ENCODE measurements at places on chromosomes 2 and 18.

DNA sequence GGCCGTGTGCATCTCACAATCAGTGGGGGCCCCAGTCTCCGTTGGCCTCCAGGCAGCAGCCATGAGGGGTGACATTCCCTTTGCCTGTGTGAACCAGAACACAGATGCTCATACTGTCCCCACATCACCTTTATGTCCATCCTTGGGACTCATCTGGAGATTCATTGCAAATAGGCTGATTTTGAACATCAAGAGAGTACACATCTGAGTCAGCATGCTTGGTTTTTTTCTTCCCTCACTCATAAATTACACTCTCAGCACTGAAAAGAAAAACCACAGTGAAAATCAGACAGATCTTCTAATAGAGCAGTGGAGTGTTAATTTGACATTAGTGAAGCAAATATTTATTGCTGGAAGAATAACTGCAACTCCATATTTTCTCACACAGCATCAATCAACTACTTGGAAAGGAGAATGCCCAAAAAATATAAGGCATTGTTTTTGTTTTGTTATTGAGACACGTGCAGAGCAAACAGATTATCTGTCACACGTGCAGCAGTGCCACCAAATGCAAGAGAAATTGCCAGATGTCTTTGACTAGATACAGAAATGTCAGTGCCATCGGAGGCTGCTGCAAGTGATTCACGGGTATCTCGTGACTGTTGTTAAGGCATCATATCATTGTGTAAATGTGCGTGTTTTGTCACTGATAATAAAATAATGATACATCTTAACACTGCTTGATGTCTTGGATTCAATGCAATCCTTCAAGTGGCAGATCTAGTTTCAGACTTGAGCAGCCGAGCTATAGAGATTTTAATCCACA, 10.9 kb downstream of the APCDD1 start:
- DNase-seq: peak; percentile 32

- DNase-seq: no peak
These were observed 206.4 kb downstream of the DLGAP1 start for GRCh38 chr18:4248686-4249085.

GRCh38 chr2:147382322-147382948, 462.4 kb upstream of the ACVR2A start:
- no peak for DNase-seq

- no peak for DNase-seq
These were observed 302.4 kb downstream of the STK39 start for GRCh38 chr2:167944825-167945659.

DNA sequence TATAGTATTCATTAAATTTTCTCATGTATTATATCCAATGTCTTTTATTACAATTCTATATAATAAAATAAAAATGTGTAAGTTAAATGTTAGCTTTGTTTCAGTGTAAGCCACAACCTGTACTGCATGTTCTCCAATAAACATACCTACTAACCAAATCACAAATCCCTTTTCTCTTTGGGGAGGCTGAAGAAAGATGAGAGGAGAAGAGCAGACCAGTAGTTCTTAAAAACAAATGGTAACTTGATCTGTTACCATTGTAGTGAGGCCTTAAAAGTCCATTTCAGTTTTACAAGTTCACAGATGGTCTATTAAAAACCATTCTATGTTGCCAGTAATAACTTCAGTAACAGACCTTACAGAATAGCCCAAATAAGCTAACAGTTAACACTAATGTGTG, 100.5 kb downstream of the SOS1 start:
- no peak for DNase-seq

DNA sequence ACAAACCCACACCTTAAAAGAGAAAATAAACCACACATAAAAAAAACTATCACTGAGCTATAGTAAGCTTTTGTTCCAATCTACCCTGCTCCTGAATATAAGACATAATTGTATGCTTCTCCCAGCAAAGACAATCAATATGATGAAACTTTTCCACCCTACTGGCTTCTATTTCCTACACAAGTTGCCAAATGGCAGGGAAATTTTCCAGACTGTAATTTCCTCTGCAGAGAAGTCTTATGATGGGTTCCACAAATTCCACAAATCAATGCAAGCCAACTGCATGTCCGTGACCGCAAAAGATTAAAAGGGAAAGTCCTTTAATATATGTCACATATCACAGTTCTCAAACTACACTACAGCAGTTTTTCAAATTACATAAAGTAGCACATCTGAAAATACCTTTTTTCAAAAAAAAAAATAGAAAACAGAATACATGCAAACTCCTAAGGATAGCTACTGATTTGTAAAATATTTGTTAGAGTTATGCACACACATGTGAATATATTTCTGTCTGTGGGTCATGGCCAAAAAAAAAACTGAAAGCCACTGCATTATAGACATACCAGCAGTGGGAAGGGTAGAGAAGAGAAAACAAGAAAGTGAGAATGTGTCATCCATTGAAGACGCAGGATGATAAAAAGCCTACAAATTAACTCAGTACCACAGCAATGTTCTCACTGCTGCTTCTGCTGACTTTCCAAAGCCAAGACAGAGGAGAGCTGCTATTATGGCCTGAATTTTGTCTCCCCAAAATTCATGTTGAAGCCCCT, 61.4 kb downstream of the RPL31 start:
- no peak for DNase-seq

DNA sequence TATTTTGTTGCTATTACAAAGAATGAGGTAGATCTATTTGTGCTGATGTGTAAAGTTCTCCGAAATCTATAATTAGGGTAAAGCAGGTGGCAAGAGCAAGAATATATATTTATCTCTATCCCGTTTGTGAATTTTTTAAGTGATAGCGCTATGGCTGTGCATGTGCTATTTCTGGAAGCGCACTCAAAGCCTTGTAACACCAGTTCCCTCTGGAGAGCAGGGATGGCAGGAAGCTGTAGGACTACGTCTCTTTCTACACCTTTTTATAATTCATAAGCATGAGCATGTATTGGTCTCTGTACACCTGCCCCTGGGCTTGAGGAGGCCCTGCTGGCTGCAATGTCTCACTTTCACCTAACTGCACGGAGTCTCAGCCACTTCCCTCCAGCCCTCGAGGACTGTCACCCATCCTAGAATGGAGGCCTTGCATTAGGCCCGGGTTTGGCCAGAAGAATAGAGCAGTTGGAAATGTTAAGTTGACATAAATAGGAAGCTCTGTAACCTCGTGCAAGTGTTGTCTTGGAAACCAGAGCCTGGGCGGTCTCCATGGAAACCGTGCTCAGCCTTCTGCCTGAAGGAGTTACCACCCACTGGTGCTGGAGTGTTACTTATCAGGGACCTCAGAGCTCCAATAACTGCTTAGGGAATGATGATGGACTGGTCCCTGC, 20.9 kb downstream of the ITM2C start:
- DNase-seq: peak; percentile 12

All from erythroblast (primary cell).